A673 (cell line): ENCODE measurements at places on chromosomes 1 and 21.
A peak's percentile ranks its signal among the peaks of the same experiment; 100 is the strongest.

- peak; percentile 100 for DNase-seq
These were observed 19.0 kb downstream of the MTX1 start for GRCh38 chr1:155227261-155228095.

DNA sequence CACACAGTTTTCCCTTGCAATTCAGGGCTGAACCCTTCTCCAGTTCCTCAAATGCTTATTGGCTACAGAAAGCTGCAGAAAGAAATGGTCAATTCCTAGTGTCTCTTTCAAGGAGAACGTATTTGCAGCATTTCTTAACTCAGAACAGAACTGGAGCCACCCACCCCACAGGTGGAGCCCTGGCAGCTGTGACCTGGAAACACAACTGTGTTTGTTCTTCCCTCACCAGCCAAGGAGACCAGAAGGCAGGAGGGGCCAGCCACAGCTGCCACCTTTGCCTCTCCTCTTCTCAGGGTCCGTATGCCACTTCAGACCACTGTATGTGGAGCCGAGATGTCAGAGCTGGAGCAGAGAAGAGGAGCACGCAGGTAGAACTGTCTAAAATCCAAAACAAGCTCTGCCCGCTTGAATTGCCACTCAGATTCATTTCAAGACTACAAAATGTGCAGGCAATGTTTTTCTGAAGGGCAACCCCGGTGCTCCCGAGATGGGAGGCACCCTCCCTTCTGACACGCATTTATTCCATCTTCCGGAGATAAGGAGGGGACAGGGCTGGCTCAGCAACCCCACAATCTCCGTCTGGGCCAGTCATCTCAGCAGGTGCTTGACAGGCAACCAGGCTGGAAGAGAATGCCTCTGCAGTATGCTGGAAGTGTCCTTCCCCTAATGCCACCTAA, 16.7 kb downstream of the CD247 start:
- no peak for DNase-seq

GRCh38 chr1:32361674-32362473, 411 bp downstream of the FAM229A start:
- DNase-seq: peak; percentile 30

GRCh38 chr1:110119843-110120242, 7.6 kb downstream of the UBL4B start:
- DNase-seq: no peak

GRCh38 chr1:17601643-17602382, 62.3 kb downstream of the ARHGEF10L start:
- no peak for DNase-seq

DNA sequence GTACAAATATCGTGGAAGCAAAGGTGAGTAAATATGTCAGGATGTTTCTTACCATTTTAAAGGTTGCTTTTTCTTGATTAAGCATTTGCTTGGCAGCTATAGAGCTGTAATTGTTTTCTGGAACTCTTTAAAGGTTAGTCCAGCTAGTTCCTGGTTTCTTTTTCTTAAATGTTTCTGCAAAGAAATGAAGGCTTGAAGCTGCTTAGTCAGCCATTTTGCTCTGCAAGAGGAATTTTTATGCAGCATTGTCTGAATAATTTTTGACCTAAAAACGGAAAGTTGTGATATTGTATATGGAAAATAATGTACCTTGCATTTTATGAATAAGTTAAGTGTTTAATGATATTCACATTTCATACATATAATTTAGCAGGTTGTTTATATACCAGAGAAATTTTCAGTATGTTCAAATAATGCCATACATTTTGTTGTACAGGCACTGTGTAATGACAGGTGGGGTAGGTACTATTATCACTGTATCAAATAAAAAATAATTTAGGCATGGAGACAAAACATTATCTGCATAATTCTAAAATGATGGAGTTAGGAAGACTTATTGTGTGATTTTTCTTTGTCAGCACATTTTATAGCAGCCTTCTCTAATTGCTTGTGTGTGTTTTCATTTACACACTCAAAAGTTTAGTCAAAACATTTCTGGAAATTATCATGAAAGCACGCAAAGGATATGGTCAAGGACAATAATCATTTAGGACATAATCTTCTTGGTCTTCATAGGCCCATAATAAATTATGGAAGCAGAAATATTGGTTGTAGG, 624.4 kb downstream of the NCAM2 start:
- no peak for DNase-seq

- DNase-seq: no peak
These were observed 102.6 kb downstream of the ADSS2 start for GRCh38 chr1:244349103-244349531.

- DNase-seq: no peak
These were observed 1716.6 kb downstream of the MRPL39 start for GRCh38 chr21:23890652-23891051.

DNA sequence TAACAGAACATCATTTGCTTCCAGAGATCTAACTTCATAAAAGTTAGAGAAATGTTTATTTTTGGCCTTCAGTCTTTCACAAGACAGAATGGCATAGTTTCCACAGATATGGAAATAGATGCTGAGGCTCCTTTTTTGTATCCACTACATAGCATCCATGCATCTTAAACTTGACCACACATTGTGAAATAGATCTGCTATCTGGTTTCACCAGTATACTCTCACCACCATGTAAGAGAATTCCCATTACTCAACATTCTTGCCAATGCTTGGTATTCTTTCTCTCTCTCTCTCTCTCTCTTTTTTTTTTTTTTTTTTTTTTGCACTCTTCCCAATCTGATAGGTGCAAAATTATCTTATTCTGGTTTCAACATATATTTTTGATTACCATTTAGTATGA, 52.1 kb upstream of the PRMT6 start:
- DNase-seq: no peak

DNA sequence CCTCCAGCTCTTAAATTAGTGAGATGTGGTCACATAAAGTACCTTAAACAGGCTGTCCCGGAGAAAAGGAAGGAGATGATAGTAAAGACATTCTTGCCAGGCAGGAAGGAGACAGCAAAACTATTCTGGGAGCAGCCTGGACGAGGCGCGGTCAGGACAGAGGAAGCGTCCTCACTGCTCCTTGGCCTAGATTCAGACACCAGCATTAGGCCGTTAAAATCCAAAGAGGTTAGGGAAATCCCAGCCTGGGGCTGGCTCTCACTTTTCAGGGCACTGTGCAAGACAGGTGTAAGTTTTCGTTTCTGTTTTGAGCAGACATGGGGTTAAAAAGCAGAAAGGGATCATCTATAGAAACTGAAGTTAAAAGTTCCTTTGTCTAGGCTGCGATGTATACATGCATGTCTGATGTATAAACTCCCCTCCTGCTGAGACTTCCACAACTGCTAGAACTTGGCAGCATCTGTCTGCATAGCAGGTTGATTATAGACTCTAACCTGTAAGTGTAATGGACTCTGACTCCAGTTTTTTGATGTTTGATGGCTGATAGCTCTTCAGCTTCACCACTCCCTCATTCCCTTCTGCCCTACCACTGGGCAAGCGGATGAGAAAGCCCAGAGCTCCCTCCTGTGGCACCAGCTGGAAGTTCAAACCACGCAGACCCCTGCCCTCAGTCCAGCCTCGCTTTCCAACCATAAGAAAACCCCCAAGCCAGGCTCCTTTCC, 21.5 kb downstream of the STPG1 start:
- peak; percentile 75 for DNase-seq

- no peak for DNase-seq
These were observed 99.6 kb upstream of the USP24 start for GRCh38 chr1:55314740-55315139.

GRCh38 chr1:84884671-84885389, 8.2 kb downstream of the LPAR3 start:
- DNase-seq: no peak

DNA sequence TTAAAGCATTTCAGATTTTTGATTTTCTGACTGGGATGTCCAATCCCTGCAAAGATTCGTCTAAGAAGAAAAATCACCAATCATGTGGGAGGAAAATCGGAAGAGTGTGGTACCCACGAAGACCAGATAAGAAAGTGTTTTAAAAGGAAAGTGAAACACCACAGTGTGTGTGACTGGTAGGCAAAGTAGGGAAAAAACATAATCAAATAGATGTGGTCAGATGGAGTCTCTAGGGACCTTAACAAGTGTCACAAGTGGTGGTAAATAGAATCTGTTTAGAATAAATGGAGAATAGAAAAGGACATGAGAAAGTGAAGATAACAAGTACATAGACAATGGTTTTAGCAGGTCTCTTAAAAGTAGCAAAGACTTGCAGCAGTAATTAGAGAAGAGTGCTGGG, 154.6 kb downstream of the SLC30A10 start:
- no peak for DNase-seq

GRCh38 chr21:26708223-26708800, 135.2 kb upstream of the CYYR1 start:
- no peak for DNase-seq

- DNase-seq: no peak
These were observed 2.3 kb downstream of the PANK4 start for GRCh38 chr1:2523891-2524609.

GRCh38 chr1:116807394-116808199, 53.4 kb downstream of the CD2 start:
- DNase-seq: no peak

GRCh38 chr1:48506870-48507269, 34.9 kb upstream of the SPATA6 start:
- no peak for DNase-seq

GRCh38 chr21:46172863-46173528, 11.3 kb downstream of the SPATC1L start:
- no peak for DNase-seq

- no peak for DNase-seq
These were observed 918 bp downstream of the MIB2 start for GRCh38 chr1:1616045-1616790.

GRCh38 chr1:209176866-209177430, 406.6 kb upstream of the CAMK1G start:
- no peak for DNase-seq

- DNase-seq: no peak
These were observed 63.8 kb downstream of the BCAR3 start for GRCh38 chr1:93617670-93618499.

DNA sequence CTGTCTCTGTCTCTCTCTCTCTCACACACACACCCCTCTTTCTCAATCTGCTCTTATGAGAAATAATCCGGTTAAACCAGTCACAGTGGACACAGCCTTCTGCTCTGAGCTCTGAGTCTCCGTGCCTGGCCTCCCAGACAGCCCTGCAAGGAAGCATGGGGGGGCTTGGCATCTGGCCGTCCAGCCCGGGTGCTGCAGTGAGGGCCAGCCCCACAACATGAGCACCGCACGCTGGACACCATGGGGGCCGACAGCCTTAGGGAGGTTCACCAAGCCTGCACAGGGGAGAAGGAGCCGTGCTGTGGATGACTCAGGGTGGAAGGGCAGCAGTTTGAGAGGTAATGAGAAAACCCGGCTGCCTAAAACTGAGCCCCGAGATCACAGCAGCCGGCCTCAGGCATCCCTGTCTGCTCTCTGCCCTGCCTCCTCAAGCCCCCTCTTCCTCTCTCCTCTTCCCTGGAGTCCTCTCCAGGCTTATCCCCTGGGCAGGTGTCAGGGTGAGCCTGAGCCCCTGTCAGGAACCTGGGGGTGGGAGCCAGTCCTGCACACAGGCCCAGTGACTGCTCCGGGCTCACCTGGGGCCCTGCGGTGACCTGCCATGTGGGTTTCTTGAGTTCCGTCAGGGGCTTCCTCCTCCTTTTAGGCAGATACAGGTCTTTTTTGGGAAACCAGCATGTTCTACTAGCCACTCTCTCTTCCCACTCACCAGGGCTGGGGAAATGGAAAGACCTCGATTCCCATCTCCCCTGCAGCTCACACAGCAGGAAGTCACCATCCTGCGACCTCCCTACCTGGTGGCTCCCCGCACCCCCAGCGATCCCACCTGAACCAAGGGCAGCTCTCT, 92.8 kb downstream of the ITPKB start:
- no peak for DNase-seq

DNA sequence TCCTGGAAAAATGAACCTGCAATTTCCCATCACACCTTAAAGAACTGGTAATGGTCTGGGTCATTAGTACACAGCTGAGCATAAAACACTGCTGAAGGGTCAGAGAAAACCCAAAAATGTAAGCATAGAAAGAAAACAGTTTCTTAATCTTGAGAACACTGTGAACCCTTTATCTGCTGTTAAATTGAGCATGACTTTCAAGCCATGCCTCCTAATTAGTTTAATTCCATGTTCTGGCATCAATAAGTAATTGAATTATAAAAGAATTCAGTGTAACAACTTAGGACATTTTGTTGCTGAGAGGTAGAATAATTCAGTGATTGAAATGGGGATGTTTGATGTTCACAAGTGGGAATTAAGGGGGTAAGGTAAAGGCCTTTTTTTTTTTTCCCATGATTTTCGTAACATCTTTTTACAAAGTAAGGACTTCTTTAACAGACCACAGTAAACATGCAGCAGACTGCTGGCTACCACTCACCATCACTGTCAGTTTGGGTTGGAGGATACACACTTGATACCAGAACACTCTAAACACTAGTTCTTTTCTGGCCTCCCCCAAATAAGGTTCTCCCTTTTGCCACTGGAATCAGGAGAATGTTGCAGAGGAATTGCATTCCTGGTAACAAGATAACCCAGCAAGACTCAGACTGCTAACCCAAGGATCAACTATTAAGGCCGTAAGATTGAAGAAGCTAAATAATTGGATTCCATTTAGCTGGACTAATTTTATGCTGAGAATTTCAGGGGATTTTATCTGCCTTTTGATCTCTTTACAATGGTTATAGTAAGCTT, 3.0 kb downstream of the RWDD3 start:
- no peak for DNase-seq

DNA sequence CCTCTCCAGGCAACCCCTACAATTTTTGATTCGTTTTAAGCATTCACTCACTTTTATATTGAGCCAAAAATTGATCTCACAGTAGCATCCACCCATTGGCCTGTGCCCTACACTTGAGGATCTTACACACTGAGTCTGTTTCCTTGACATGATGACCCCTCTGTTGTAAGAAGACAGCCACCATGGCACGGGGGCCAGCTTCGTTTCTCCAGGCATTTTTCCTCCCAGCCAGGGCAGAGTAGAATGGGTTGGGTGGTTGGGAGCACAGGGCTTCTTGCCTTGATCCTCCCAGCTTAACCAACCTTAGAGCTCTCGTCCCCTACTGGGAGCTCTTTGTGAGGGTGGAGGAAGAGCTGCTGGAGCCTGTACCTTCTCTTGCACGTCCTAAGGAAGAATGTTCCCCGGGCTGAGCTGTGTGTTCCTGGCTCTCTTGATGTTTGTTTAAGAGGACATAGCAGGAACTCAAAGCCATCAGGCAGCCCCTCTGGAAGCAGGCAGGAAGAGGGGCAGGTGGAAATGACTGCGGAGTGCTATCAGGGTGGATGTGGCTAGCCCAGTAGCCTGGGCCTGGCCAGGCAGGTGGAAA, 213.2 kb upstream of the TMEM51 start:
- no peak for DNase-seq
